ENCODE measurements at places on chromosomes 13 and 19. TPM values are rescaled to one million over a fixed set of nuclear protein-coding genes. Genes with fewer than 3 reads are reported as not detected.
A peak's percentile ranks its signal among the peaks of the same experiment; 100 is the strongest.

- DNase-seq: no peak
Observed at GRCh38 chr13:40026174-40026585, 370.7 kb downstream of the COG6 start.

Gene METTL21C
- not detected for total RNA-seq

- no peak for DNase-seq
Observed at GRCh38 chr19:56148096-56148495, 7.0 kb downstream of the ZNF444 start.

- no peak for DNase-seq
Observed at GRCh38 chr19:33216198-33216830, 9.3 kb downstream of the SLC7A10 start.

- DNase-seq: peak; percentile 53
Observed at GRCh38 chr19:14770136-14770535, 8.2 kb downstream of the ADGRE2 start.

Gene PTPRH
- not detected for total RNA-seq

- no peak for DNase-seq
Observed at GRCh38 chr13:91045351-91046034, 302.0 kb upstream of the MIR17HG start.

Gene SCN1B
- 8.1 TPM for total RNA-seq

Gene ZNF837
- total RNA-seq: 2.5 TPM

GRCh38 chr19:18594096-18594823, 5.7 kb downstream of the REX1BD start:
- peak; percentile 93 for DNase-seq

Data from osteocyte (in vitro differentiated cells).